ENCODE measurements at places on chromosomes 16 and 17. TPM values are rescaled to one million over a fixed set of nuclear protein-coding genes. Genes with fewer than 3 reads are reported as not detected.

Gene UTP18
- 62.6 TPM for total RNA-seq

- no peak for DNase-seq
These were observed 54.0 kb downstream of the COTL1 start for GRCh38 chr16:84563786-84564420.

DNA sequence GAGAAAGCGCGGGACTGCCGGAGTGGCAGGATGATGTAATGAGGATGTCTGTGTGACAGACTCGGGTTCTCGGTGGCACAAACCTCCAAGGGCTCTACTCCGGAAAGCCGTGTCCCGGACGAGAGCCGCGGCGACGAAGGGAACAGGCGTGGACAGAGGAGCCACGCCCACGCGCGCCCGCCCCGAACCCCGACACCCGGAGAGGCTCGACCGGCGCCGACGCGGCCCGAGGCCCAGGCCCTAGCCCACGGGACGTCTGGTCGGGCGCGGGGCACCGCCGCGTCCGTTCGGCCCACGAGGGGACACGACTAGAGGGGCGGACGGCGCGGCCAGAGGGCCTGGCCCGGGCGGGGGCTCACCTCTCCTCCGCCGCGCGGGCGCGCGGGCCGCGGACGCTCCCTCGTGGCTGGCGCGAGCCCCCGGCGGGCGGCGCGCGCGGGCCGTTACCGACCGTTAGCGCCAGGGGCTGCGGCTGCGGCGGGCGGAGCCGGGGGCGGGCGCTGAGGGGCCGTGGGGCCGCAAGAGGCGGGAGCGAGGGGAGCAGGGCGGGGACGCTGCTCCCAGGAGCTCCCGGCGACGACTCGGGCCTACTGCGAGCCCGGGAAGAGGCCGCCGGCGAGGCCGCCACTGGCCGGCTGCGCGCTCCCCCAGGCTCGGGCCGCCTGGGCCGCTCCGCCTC lies 2.1 kb upstream of the IRX5 start:
- peak; percentile 20 for DNase-seq

Gene SMPD3
- total RNA-seq = 0.10 TPM

GRCh38 chr17:41733348-41734138 lies 900 bp downstream of the HAP1 start:
- DNase-seq = no peak

Gene BORCS6
- 8.0 TPM for total RNA-seq

DNA sequence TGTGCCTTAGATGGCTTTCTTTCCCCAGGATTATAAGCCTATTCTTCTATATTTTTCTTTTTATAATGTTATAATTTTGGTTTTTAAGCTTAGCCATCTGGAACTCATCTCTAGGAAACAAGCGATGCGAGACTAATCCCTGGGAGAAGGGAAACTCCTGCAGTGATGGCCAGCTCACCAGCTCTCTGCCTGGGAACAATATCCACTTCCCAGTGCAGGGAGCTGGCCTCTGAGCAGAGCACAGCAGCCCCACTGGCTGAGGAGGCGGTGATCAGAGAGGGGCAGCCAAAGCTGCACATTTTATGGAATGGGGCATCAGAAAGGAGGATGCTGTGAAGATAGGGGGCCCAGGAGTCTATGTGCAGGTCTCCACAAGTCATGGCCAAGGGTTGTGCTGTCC lies 183.3 kb downstream of the LGALS9B start:
- DNase-seq = no peak

DNA sequence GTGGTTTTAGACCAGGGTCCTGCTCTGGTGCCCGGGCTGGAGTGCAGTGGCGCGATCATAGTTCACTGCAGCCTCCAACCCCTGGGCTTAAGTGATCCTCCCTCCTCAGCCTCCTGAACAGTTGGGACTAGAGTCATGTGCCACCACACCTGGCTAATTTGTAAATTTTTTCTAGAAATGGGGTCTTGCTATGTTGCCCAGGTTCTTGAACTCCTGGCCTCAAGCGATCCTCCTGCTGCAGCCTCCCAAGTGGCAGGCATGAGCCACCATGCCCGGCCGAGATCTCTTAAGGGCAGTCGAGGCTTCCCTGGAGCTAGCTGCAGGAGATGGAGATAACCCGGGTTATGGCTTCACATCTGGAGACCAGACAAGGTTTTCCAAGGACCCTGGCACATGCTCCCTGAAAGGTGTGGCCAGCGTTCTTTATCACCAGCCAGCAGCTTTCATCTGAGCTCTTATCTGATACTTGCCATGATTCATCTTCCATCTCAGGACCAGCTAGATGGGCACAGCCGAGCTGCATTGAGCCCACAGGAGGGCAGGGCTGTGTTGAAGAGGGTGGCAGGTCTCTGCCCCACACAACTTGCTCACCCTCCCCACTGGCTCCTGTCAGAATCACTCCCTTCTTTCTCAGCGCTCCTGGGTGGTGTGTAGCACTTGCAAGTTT lies 28.6 kb downstream of the SCNN1B start:
- no peak for DNase-seq

DNA sequence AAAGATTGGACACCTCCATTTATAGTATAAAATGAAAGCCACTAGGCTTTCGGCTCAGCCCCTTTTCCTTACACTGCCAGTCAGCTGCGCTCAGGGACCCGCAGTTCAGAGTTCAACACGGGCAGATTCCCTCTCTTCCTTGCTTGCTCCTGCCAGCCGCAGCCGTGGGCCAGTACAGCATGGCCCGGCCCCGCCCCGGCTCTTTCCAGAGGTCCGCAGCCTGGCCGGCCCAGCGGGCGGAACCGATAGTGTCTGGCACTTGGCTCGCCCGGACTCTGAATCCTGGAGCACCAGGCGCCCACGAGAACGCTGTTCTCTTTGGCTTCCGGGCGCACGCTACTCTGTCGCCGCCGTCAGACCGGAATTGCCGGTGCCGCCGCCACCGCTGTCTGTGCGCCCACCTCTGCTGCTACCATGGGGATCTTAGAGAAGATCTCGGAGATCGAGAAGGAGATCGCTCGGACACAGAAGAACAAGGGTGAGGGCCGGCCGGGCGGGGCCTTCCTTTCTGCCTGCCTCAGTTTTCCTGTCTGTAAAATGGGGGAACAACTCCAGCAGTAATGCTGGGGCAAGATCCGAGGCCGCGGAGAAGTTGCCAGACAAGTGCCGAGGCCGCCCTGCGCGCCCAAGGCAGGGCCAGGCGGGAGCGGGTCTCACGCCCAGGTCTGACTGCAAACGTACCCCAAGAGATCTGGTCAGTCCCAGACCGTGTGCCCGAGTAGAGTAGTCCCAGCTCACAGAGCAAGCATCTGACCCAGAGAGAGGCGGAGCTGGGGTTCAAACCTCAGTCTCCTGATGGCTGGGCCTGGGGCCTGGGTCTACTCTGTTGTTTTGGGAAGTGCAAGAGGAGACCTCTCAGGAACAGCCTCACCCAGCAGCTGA lies at the start of gene DRG2:
TSS of gene DRG2 (plus strand) at position 339 of the 882 bp plus-strand sequence. CDS start at position 415, 76 bp downstream.
- peak; percentile 77 for DNase-seq

Gene OTOP2
- not detected for total RNA-seq

Gene CRYBA1
- not detected for total RNA-seq

DNA sequence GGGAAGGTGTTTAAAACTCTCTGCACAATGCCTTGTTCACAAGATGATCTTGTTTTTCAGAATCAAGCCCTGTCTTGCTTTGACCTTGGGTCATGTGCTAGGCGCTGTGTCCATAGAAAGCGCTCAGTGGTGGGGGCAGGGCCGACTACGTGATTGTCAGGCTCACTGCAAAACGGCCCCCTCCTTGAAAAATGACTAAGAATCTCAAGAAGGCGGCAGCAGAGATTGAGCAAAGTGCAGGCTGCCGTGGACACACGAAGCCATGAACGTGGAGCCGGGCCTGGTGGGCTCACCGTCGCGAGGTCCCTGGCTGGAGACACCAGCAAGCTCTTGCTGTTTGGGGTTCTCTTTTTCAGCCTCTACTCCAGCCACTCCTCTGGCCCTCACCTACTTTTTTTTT lies 10.2 kb downstream of the ATP2C2 start:
- DNase-seq = no peak

Gene SRSF1
- total RNA-seq = 328 TPM

DNA sequence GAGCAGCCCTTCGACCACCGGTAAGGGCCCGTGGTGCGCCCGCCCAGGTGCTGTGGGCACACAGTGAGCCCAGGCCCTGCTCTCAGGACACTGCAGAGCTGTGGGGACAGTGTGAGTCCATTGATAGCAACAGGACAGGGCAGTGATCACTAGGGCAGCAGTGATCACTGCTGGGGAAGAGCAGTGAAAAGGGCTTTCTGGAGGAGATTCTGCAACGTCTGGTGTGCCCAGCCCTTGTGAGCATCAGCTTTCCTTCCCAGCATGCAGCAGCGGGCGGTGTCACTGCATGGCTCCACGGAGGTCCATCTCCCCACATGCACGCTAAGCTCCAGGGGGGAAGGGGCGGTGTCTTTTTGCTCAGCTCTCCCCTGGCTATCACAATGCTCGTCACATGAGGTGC lies 32.1 kb downstream of the MAP1LC3B start:
- DNase-seq = no peak

DNA sequence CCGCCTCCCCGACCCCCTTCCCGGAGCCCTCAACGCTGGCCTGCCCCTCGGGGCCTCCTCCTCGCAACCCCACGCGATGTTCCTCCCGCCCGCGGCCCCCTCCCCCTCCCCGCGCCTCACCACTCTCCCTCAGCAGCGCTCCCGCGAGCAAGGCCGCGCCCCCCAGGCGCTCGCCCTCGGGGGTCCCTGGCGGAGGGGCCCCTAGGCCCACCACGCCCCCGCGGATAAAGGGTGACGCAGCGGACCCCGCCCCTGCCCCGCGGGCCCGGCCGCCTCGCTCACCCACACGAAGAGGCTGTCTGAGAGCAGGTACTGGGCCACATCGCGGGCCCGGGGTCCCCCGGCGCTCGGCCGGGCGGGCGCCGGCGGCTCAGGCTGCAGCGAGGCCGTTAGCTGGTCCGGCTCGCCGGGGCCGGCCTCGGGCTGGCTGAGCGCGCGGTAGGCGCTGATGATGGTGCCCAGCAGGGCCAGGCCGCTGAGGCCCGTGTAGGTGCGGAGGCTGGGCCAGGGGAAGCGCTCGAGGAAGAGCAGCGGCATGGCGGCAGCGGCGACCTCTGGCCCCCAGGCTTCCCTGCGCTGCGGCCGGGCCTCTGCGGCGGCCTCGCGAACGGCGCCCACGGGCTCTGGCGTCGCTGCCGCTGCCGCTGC lies 430 bp downstream of the AMFR start:
- no peak for DNase-seq

- DNase-seq = no peak
These were observed 28.3 kb downstream of the STH start for GRCh38 chr17:46027048-46027975.

DNA sequence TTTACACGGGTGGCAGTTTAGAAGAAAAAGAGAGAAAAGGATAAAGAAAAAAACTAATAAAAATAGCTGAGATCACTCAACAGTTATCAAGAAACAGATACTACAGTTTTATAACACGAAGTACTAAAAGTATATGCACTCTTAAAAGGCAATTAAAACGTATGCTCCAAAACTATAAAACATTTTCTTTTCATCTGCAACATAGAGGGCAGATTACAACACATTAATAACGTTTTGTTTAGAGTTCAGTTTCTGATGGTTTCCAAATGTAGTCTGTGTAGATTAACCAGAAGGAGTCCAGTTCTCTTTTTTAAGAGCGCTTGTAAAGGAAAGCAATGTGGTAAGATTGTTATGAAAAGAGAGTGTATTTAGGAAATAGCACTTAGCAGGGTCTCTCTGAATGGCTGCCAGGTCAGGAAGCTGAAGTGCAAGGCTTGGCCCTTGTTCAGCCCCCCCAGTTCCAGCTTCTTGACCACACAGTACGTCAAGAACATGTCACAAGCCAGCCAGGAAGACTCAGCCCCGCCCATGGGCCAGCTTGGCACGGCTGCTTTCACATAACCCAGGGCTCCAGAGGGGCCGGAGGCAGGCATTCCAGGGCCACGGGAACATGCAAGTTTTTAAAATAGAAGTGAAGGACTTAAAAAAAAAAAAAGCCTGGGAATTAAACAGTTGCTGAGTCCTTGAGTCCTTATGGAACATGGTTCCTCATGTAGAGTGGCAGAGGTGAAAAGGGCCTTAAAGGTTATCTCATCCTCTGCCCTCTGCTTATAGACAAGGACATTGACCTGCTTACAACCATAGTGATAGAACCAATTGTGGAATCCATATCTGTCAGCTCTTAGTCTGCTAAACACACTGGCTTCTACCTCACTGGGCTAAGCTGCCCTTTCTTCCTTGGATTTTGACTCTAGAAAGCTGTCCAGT lies 147.4 kb upstream of the TBX2 start:
- no peak for DNase-seq

DNA sequence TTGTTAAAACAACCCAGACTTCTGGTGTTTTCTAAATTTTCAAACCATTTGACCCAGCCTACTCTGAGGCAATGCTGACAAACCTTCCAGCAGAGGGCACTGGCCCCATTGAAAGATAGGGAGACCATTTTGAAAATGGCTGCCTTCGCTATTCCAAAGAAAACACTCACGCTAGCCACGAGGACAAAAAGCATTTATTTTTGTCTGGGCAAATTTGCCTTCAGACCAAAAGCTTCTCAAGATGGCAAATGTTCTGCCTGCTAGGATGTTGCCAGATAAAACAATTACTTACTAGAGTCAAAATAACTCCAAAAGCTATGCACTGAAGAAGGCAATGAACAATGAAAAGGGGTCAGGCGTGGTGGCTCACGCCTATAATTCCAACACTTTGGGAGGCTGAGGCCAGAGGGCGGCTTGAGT lies 296.7 kb upstream of the IRX5 start:
- no peak for DNase-seq

- DNase-seq = no peak
These were observed 451.8 kb upstream of the CCL2 start for GRCh38 chr17:33803199-33803685.

- DNase-seq = peak; percentile 74
These were observed 18.1 kb upstream of the TMEM98 start for GRCh38 chr17:32909787-32910369.

- DNase-seq = no peak
These were observed 59.0 kb downstream of the KPNA2 start for GRCh38 chr17:68094481-68095078.

GRCh38 chr17:58020401-58020800 lies 13.4 kb upstream of the SRSF1 start:
- no peak for DNase-seq

- no peak for DNase-seq
These were observed 19.5 kb upstream of the ITGAX start for GRCh38 chr16:31335431-31335830.

Gene PRCD
- 0.88 TPM for total RNA-seq

GRCh38 chr17:46742565-46743270 lies 75.8 kb downstream of the WNT3 start:
- peak; percentile 62 for DNase-seq

- DNase-seq = no peak
These were observed 6.2 kb downstream of the RARA start for GRCh38 chr17:40315206-40315605.

GRCh38 chr16:88970050-88970449 lies 7.0 kb downstream of the CBFA2T3 start:
- DNase-seq = no peak

Gene ZP2
- not detected for total RNA-seq

- no peak for DNase-seq
These were observed 11.0 kb upstream of the SEC14L1 start for GRCh38 chr17:77129568-77130301.

Gene SLC26A11
- total RNA-seq = 3.9 TPM

- no peak for DNase-seq
These were observed 6.0 kb upstream of the SERPINF1 start for GRCh38 chr17:1755827-1756262.

Gene KRTAP4-9
- not detected for total RNA-seq

Gene KCNAB3
- 1.0 TPM for total RNA-seq

- DNase-seq = no peak
These were observed 30.4 kb downstream of the ENGASE start for GRCh38 chr17:79104898-79105600.

Gene RUNDC3A
- 0.18 TPM for total RNA-seq
